RKO (cell line): ENCODE measurements at places on chromosomes 11 and 22.

DNA sequence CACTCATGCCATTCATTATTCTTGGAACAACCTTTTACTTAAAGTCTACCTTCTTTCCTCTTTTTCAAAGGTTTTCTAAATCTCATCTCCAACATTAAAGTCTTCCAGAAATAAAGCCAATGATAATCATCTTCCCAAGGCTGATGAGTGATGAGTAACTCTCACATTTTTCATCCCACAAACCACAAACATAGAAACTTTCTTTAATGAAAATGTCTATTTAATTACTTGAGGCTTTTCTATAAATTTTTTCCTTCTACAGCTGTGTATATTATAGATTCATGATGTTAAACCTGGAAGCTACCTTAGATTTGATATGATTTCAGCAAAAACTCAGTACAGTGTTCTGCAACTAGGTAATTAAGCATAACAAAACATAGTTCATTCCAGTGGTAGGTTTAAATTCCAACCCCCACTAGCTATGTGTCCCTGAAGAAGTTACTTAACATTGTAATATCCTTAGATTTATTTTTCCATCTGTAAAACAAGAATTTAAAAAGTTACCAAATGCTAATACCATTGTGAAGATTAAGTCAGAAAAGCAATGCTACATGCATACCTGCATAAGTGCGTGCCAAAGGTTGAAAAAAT lies 845.4 kb downstream of the KCNA4 start:
- DNase-seq: no peak

DNA sequence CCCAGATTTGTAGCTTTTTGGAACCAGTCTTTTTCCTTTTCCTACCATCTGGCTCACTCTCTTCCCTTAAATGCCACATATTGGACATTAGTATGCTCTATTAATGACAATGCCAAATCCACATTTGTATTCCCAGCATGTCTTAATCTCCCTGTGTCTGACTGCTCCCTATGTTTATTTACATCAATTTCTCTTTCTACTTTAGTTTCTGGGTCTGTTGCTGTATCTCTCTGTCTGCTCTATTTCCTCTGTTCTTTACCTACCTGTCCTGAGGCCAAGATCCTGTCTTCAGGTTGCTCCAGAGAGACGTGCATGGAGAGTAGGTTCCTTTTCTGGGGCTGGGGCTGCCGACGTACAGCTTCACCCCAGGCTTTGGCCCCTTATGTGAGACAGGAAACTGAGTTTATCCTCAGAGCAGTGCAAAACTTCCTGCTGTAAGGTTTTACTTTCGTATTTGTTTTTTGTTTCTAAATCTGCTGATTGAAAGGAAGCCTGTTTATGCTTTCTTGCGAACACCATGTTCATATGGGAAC lies 25.6 kb downstream of the OR2AG2 start:
- no peak for DNase-seq

- DNase-seq: peak; percentile 25
Observed at GRCh38 chr22:34236527-34236926, 316.3 kb upstream of the LARGE1 start.

DNA sequence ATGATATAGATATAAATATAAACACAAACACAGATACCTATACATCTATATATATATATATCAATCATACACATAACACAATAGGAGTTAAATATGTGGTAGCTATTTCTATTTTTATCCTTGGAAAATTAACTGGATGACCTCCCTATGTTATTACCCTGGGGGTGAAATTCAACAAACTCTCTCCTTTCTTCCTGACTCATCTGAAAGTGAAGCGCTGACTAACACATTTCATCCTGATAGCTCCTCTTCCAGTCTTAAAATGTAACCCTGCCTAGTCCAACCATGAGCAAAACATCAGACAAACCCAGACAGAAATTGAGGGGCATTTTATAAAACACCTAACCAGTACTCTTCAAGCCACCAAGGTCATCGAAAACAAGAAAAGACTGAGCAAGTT lies 220.6 kb upstream of the ISX start:
- DNase-seq: no peak

- DNase-seq: no peak
Observed at GRCh38 chr11:72007587-72007986, 8.9 kb downstream of the IL18BP start.

- DNase-seq: no peak
Observed at GRCh38 chr22:42154293-42155052, 23.9 kb upstream of the CYP2D6 start.

- no peak for DNase-seq
Observed at GRCh38 chr11:63517156-63517555, 11.3 kb downstream of the LGALS12 start.
